Ascending aorta (tissue), 2 donors: ENCODE measurements at places on chromosomes 16 and 17. TPM values are rescaled to one million over a fixed set of nuclear protein-coding genes. Genes with fewer than 3 reads are reported as not detected.

Gene ITPRIPL2
- 94.5 TPM for total RNA-seq

Gene SEZ6L2
- 0.21 TPM for total RNA-seq

Gene CHST4
- total RNA-seq: not detected

Gene DNAH17
- total RNA-seq: not detected

DNA sequence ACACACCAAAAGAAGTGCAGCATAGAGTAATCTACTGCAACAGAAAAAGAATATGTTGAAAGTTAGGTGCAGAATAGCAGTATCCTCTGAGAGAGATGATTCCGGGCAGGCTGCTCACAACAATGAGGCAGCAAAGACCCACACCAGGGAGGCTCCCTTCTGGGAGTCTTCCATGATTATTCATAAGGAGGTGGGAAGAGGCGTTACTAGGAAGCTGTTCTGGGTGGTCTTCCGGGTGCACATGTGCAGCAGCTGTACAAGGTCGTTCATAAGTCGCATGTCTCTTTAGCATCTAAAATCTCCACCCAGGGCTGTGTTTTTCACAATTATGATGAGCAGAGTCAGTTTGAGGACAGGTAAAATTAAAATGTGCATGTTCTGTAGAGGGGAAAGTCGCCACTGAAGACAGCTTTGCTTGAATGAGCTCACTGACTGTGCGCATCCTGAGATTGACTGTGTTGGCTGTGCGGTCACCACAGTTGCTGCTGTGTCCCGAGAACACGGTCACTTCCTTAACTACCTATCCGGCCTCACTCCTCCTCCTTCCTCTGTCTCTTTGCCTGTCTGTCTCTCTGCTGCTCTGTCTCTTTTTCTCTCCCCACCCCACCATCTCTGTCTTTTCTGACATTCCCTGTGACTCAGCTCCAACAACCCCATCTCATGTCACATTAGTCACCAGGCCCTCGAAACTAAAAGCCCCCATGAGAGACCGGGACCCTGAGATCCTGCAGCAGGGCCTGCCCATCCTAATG is 125.5 kb upstream of the HSBP1 start:
- no peaks in the 10 kb centered on the region for H3K27me3 ChIP-seq
- H3K4me3 ChIP-seq: no peak overlapping the region

GRCh38 chr17:75692976-75693375 is 25.8 kb downstream of the SAP30BP start:
- H3K27me3 ChIP-seq: no peaks in the 10 kb centered on the region
- no peak for DNase-seq
- H3K4me1 ChIP-seq: peaks cover 2% of the 10 kb centered on the region
- H3K27ac ChIP-seq: peak overlapping the region; percentile 8

GRCh38 chr17:49939318-49939717 is 29.7 kb upstream of the DLX4 start:
- H3K27me3 ChIP-seq: no peaks in the 10 kb centered on the region
- no peaks in the 10 kb centered on the region for H3K4me1 ChIP-seq
- H3K36me3 ChIP-seq: no peaks in the 10 kb centered on the region
- no peak for DNase-seq
- H3K4me3 ChIP-seq: no peak overlapping the region
- no peak overlapping the region for H3K27ac ChIP-seq

GRCh38 chr17:29057361-29057760 is 14.4 kb downstream of the PIPOX start:
- no peak overlapping the region for H3K27ac ChIP-seq
- H3K4me3 ChIP-seq: no peak overlapping the region
- H3K27me3 ChIP-seq: no peaks in the 10 kb centered on the region
- DNase-seq: no peak
